ENCODE measurements at places on chromosomes 7 and 10.
A peak's percentile ranks its signal among the peaks of the same experiment; 100 is the strongest.

GRCh38 chr10:75498884-75499350 is 67.5 kb downstream of the LRMDA start:
- DNase-seq = no peak

DNA sequence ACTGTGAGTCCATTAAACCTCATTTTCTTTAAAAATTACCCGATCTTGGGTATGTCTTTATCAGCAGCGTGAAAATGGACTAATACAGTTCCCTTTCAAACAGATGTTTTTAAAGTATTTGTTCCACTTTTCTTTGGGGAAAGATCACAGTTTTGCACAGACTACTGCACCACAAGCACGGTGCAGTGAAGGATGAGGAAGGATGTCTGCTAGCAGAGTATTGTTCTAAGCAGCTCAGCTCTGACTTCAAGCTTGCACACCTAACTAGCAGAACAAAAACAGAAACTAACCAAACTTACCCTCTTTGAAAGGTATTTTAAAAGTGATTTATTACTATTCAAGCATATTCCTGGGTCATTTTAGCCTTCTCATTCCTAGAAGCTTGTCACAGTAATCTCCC is 20.0 kb downstream of the THNSL1 start:
- DNase-seq = no peak

DNA sequence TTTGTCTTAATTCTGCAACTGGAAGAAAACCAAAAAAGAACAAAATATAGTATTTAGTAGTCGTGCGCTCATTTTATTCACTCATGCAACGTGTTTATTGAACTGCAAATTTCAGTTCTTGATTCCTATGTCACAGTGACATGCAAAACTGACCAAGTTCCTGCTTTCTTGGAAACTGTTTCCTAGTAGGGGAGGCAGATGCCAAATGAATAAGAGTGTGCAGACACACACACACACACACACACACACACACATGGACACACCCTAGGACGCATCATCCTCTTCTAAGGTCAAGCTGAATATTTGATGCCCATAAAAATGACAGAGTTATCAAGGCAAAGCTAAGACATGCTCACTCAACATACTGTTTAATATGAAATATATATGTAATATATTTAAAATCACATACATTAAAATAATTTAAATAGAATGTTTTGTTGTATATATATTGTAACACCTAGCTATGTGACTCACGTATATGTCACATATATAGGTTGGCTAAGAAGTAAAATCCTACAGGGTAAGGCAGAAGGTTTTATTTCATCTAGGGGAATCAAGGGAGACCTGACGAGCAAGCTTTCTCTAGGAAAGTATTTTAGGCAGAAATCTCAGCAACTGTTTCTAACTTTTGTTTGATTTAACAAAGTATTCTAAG is 79.6 kb downstream of the SVIL start:
- no peak for DNase-seq

GRCh38 chr10:12636571-12636970 is 287.2 kb downstream of the CAMK1D start:
- no peak for DNase-seq

- no peak for DNase-seq
These were observed 72.6 kb downstream of the SHH start for GRCh38 chr7:155739538-155740143.

DNA sequence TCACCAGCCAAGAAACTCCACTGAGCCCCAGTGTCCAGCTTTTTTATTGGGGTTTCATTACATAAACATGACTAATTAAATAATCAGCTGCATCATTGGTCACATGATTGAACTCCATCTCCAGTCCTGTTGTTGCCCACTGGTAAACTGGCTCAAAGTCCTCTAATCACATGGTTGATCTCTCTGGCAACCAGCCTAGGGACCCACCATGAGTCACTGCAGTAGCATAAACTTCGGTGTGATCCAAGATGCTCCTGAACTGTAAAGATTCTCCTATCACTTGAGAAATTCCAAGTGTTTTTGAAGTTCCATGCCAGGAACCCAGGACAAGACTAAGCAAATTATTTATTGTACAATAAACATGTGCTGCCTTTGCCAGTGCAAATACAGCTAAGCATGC is 130.4 kb upstream of the AUTS2 start:
- DNase-seq = no peak

DNA sequence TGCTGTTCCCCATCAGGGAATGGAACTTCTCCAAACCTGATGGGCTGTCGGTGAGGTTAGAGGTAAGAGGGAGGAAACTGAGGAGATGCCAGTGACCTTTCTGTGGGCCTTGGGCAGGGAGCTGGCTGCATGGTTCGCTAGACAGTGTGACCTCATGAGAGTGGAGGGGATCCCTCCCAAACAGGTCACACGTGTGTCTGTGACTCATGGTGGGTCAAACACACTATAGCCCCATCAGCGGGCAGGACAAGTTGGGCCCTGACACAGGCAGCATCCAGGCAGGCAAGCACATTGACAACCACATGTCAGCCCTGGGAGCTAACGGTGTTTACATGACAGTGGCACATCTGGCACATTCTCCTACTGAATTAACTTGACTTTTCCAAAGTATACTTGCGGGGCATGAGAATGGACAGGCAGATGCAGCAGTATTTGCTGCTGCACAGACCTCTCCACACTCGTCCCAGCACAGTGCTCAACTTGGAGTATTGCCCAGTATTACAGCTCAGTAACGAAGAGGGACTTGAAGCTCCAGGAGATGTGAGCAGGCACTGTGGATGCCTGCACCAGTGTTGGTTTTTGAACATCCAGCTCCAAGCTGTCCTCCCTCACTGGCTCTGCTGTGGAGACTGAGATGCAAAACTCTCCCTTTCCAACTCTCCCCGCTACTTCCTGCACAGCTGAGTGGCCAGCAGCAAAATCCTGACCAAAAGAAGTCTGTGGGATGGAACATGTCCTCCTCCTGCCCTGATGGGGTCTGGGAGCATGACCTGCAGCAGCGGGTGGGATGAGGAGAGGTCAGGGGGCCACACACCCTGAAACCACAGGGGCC is 199.6 kb downstream of the WDR37 start:
- DNase-seq = no peak

GRCh38 chr7:27210441-27211083 is 10.7 kb upstream of the HOXA13 start:
- DNase-seq = no peak

- DNase-seq = peak; percentile 0
These were observed 513 bp downstream of the ODAD2 start for GRCh38 chr10:27998178-27998953.

GRCh38 chr10:121910673-121911420 is 17.0 kb downstream of the ATE1 start:
- DNase-seq = no peak

DNA sequence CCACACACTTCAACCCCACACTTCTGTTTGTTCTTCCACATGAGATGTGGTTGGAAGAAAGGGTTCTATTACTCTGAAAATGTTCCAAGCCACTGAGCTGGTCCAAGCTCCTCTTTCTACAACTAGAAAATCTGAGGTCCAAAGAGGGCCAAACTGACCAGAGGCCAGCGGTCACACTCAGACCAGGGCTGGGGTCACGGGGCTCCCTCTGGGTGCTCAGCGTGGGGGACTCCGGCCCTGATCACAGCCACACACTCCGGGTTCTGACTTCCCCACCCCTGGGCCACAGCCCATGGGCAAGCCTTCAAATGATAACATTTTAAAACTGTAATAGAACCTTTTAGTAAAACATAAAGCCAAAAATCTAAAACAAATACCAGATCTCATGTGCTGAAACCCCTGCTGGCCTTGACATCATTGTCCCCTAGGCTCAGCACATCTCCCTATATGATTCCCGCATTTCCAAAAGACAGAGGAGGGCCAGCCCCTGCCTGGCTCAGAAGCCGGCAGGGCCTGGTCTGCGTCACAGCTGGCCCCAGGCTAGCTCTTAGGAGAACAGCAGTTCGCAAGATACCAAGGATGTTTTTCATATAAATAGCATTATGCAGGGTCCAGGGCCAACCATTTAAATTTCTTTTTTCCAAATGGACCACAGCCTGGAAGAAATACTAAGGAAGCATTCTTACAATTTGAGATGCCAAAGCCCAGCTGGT is 3.3 kb downstream of the CRYGN start:
- no peak for DNase-seq

DNA sequence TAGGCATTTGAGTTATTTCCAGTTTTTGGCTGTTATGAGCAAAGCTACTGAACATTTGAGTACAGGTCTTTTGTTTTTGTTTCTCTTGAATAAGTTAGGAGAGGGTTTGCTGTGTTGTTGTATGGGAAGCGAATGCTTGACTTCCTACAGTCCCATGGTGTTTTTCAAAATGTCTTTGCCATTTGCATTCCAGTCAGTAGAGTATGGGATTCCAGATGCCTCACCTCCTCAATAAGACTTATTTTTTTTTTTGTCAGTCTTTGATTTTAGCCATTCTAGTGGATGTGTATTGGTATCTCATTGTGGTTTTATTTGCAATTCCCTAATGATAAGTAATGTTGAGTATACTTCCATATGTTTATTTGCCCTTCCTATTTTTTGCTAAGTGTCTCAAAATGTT is 19.4 kb downstream of the CDK13 start:
- DNase-seq = no peak
